ENCODE measurements at places on chromosomes 2 and 18.
A peak's percentile ranks its signal among the peaks of the same experiment; 100 is the strongest.

DNA sequence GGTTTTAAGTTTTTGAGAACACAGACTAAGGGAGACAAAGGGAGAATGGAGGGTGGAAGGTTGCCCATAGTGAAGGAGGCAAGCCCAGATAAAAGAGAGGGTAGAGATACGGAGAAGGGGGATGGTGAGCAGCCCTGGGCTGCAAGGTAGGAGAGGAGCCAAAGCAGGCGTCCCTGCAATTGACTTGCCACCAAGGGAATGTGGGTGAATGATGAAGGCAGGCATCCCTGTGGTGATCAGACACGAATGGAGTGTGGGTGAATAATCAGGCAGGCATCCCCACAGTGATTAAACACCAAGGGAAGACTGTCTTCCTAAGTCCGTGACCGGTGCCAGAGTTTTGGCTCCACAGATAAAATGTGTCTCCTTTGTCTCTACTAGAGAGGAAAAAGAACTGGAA, 16.5 kb upstream of the ALPK2 start:
- no peak for DNase-seq

- DNase-seq: no peak
These were observed 31.9 kb upstream of the MAPRE3 start for GRCh38 chr2:26938399-26939118.

- DNase-seq: no peak
These were observed 264.7 kb downstream of the RNF152 start for GRCh38 chr18:61628085-61628484.

GRCh38 chr2:230050136-230050535, 18.6 kb downstream of the SLC16A14 start:
- DNase-seq: no peak

DNA sequence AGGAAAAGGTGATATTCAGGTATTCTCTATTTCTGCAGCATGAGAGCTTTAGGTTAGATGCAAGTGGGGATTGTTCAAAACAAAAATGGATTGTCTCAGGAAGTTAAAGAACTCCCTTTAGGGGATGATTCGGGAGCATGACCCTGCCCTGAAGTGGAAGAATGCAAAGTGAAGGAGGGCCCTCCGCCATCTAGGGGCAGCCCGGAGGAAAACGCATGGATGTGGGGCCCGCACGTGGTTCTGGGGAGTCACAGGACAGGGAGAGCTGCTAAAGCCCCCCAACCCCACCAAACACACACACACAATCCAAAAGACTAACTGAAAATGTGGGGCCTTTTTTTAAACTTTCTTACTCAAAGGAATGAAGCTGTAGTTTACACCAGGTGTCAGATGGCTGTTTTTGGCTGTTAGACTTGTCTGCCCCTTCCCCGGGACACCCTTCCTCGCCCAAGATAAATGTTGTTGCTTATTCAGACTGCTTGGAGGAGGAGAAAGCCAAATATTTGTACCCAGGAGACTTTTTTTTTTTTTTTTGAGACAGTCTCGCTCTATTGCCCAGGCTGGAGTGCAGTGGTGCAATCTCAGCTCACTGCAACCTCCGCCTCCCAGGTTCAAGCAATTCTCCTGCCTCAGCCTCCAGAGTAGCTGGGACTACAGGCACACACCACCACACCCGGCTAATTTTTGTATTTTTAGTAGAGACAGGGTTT, 78.8 kb downstream of the HNRNPLL start:
- no peak for DNase-seq

DNA sequence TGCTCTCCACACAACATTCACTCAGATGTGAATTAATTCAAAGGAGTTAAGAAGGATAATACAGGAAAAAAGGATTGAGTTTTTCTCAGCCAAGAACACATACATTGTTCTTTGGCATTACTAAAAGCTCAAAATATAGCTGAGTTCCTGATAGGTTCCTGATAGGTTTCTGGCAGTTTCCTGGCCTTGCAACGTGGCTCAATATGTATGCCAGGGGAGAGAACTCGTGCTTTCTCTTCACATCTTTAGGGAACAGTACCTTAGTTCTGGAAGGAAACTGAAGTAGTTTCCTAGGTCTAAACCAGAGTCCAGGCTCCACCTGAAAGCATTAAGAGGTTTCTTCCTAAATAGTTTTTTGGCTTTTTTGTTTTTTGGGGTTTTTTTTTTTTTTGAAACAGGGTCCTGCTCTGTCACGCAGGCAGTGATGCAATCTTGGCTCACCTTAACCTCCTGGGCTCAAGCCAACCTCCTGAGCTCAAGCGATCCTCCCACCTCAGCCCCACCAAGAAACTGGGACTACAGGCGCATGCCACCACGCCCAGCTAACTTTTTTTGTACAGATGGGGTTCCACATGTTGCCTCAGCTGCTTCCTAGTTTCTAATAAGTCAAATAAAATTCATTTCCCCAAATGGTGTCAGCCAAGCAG, 42.8 kb downstream of the ESCO1 start:
- DNase-seq: no peak

GRCh38 chr18:12008842-12009580, 27.7 kb downstream of the IMPA2 start:
- DNase-seq: no peak

DNA sequence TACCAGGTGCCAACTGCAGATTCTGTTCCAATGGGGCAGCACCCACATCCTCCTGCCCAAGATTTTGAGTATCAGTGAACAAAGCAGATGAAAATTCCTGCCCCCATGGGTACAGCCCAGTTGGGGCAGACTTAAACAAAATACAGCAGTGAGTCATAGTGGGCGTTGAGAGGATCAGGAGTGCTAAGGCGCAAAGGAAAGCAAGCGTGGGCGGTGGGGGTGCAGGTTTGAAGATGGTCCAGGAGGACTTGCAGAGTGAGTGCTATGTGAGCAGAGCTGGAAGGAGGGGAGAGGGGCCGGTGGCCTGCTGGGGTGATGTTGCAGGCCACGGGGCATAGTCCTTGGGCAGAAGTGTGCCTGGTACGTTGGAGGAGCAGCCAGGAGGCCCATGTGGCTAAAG, 24.7 kb downstream of the STEAP3 start:
- no peak for DNase-seq

- no peak for DNase-seq
These were observed 23.6 kb upstream of the KCNG2 start for GRCh38 chr18:79774111-79774510.

- peak; percentile 66 for DNase-seq
These were observed 918 bp upstream of the HNRNPLL start for GRCh38 chr2:38603402-38604290.

DNA sequence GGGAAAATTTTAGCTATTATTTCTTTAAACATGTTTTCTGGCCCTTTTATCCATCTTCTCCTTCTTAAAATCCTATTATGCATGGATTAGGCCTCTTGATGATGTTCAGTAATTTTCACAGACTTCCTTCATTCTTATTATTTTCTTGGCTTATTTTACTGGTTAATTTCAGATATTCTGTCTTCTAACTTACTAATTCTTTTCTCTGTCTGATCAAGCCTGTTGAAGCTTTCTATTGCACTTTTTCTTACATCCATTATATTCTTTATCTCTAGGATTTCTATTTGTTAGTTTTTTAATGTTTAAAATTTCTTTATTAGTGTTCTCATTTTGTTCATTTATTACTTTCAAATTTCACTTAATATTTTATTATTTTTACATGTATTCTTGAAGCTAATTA, 105.3 kb upstream of the GALNT13 start:
- no peak for DNase-seq
